ENCODE measurements at places on chromosomes 6 and 20.

- no peak for DNase-seq
These were observed 25.4 kb upstream of the MRGBP start for GRCh38 chr20:62770916-62771315.

- DNase-seq: no peak
These were observed 58.3 kb downstream of the KAT14 start for GRCh38 chr20:18195931-18196330.

- DNase-seq: no peak
These were observed 3.5 kb downstream of the COL9A3 start for GRCh38 chr20:62820208-62820961.

- no peak for DNase-seq
These were observed 76.1 kb upstream of the TPD52L1 start for GRCh38 chr6:125077453-125077852.

DNA sequence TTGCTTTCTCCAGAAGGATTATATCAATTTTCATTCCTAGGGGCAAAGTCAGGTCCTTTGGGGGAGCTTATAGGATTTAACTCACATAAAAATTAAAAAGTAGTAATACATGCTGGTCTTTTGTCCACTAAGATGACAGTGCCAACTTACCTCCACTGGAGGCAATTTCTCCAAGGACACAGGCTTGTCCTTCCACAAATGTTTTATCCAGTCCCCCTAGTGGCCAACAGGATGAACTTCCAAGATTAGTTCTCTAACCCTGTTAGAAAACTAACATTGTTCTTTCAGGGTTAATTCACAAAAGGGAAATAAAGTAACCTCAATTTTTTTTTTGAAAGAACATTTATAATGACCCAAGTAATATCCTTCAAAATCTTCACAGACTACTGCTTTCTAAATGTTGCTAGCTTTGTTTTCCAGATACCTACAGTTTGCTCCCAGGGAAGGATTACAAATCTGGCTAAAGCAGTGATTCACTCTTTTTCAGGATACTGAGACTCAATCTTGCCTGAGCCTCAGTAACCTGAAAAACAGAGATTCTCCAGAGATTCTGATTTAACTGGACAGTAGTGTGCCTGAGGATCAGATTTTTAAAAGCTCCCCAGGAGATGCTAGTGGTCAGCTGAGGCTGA is 31.7 kb upstream of the UBR2 start:
- DNase-seq: no peak

Measured in stimulated activated CD4-positive, alpha-beta T cell treated with anti-CD3 and anti-CD28 coated beads, Interleukin-1b, Interleukin-23, amount 100 ng/mL, for 24 hours (primary cell).